Mucosa of descending colon (tissue), 3 donors: ENCODE measurements at places on chromosomes 4 and X. TPM values are rescaled to one million over a fixed set of nuclear protein-coding genes. Genes with fewer than 3 reads are reported as not detected.

GRCh38 chr4:2789351-2789750, 3.5 kb upstream of the SH3BP2 start:
- DNase-seq: no peak

DNA sequence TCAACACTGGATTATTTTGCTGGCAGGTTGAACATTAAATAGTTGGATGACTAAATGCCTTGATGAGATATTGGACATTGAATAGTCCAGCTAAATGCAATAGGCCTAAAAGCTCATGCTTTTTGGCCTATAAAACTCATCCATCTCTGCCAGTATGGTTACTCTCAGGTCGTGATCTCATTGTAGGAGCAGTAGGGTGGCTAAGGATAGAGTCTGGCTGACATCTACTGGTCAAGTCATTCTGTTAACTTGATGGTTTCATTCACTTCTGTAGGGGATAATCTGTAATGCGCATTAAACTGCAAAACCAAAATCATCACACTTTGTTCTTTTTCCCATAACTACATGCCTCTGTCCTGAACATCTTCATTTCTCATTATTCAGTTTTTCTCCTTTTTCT, 227.0 kb downstream of the DKK2 start:
- no peak for DNase-seq

HMX1 gene
- 0.19 TPM for total RNA-seq

GRCh38 chr4:88378691-88379559, at the start of gene HERC6:
TSS of gene HERC6 (plus strand) at chr4:88378852. CDS start at chr4:88378922, 70 bp downstream.
- DNase-seq: peak; percentile 86

GIMD1 gene
- total RNA-seq: not detected

TLR7 gene
- total RNA-seq: 1.7 TPM

LGI2 gene
- 2.5 TPM for total RNA-seq

- no peak for DNase-seq
Observed at GRCh38 chr4:73855406-73855805, 2.3 kb downstream of the PF4V1 start.

GRCh38 chrX:20059467-20060128, 57.1 kb downstream of the MAP7D2 start:
- no peak for DNase-seq

ASB11 gene
- 0.09 TPM for total RNA-seq

ATOH1 gene
- total RNA-seq: 14.0 TPM

GRCh38 chr4:182700362-182701160, 216.6 kb downstream of the DCTD start:
- no peak for DNase-seq

- DNase-seq: no peak
Observed at GRCh38 chr4:78543424-78544125, 8.0 kb upstream of the ANXA3 start.

GRCh38 chr4:173860094-173860493, 330.1 kb upstream of the HAND2 start:
- no peak for DNase-seq

DNA sequence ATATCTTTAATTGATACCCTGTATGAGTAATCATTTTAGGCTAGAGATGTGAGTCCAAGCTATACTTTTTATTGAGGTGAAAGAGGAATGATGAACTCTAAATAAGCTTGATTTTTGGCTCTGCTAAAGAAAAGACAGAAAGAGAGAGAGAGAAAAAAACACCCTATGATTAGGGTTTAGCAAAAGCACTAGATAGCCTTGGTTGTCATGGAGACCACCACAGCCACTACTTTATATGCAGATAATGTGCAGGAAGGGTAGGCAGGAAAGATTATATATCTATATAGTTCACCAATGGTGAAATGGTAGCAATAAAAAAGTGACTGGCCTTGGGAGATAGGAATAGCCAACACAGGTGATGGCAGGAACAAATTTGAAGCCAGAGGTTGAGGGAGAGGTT, 69.9 kb upstream of the CAMK2D start:
- DNase-seq: no peak

MSX1 gene
- 0.43 TPM for total RNA-seq

DNA sequence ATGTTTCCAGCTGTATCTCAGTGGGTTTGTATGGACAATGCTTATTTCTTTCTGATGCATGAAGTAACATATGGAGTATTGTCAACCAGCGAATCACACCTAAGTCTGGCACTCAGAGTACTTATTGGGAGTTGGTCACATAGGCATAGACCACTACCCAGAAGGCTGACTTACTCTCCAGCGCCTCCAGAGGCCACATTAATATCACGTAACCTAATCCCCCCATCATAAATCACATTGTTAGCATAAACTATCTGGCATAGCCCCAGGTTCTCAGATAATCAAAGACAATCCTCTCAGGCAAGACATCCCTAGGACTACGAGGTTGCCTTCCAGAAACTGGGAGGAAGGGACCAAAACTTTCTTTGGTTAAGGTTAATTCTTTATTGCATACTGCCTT, 560.5 kb upstream of the PABPC4L start:
- DNase-seq: no peak

EXOC1L gene
- total RNA-seq: not detected

DNA sequence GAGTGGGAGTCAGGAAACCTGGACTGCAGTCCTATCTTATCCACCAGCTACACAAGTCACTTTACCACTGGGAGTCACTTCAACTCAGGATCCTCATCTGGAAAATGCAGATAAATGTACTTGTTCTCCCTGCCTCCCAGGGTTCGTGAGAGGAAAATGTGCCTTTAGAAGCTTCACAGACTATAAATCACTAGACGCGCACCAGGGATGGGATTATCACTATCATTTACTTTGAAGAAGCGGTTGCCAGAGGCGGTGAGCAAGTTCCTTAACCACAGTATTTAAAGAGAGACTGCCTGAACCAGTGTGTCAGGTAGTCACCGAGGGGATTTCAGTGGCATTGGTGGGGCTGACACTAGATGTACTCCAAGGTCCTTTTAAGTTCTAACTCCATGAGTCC, 219.5 kb downstream of the HS6ST2 start:
- DNase-seq: no peak

DNA sequence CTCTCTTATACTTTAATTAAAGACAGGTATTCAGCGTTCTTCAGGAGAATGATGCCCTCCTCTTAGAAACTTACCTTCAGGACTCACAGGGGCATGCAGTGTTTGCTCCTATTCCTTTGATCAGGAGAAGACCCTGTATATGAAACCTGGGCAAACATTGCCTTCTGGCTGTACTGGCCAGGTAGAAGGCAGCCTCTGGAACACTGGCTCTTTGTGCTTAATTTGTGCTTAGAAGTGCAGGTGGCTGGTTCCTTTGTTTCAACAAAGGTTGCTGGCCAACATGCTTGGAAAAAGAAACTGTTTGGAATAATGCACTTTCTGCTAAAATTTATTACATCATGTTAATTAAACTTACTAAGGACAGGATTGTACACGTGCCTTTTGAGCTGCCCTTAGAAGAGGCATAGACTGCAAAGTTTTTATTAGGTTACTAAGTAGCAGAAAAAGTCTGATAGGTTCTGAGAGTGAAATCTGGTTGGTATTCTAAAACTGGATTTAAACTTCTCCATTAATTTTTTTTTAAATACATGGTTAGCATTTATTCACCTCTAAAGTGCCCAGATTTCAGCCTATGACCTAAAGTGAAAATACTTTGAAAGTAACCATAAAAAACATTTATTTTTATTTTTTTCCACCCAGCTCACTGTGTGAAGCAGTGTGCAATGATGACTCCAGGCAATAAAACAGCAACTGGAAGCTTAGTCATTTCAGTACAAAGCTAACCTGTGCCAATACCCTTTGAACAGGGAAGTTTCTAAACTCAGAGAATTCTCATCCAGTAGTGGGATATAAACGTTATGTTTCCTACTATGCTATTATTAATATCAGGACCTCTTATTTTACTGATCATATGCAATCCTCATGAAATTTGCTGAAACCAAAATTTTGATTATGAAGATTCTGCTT, 11.3 kb downstream of the RASSF6 start:
- no peak for DNase-seq

- DNase-seq: peak; percentile 83
Observed at GRCh38 chr4:2798399-2799223, 5.7 kb downstream of the SH3BP2 start.

GAB3 gene
- 2.5 TPM for total RNA-seq

DNA sequence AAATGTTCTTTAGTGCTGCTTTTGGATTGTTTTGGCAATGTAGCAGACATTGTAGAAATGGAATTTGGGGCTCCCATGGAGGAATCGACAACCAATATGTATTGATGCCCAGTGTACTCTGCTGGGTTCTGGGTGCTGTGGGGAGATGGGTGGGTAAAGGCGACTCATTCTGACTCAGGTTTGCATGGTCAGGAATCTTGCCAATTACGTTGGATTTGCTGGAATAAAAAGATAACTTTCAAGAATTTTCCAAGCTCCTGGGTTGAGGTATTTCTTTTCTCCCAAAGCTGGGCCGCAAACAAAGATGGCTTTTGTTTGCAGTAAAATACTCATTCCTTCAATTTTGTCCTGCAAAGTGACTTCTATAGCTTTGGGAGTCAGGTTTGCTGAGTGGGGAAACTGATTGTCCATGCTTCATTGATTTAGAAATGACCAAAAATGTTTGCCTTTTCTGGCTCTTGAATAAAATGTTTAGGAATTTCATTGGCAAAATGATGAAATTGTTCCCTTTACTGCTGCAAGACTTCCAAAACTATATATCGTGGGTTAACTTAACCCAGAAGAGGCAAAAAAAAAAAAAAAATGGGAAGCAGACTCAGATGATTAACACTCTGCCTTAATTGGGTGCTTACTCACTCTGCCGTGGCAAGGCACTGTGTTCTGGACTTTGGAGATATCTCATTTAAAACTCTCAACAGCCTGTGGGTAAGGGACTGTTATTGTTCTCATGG, 57.0 kb downstream of the RTL9 start:
- no peak for DNase-seq

- DNase-seq: no peak
Observed at GRCh38 chr4:121472937-121473721, 92.3 kb upstream of the QRFPR start.

GRCh38 chrX:9807355-9808182, 21.3 kb downstream of the SHROOM2 start:
- peak; percentile 46 for DNase-seq

GRCh38 chr4:38920186-38920585, 52.6 kb downstream of the FAM114A1 start:
- no peak for DNase-seq

TMEM150C gene
- 1.6 TPM for total RNA-seq

HTT-AS gene
- total RNA-seq: not detected
